ENCODE measurements at places on chromosomes 5 and 9. TPM values are rescaled to one million over a fixed set of nuclear protein-coding genes. Genes with fewer than 3 reads are reported as not detected.

The C9 gene
- total RNA-seq: under 0.01 TPM

The OTP gene
- total RNA-seq: not detected

The BARHL1 gene
- total RNA-seq: not detected

The TAF11L5 gene
- total RNA-seq: not detected

The GPR150 gene
- total RNA-seq: 0.33 TPM

The SRD5A1 gene
- total RNA-seq: 20.6 TPM

The FXN gene
- total RNA-seq: 0.99 TPM

The PDLIM4 gene
- 67.2 TPM for total RNA-seq

The IRX4 gene
- total RNA-seq: not detected

The OLFML2A gene
- 33.7 TPM for total RNA-seq

The PTRH1 gene
- total RNA-seq: 13.1 TPM

The TXNDC8 gene
- not detected for total RNA-seq

The TAF11L11 gene
- not detected for total RNA-seq

The UBE2B gene
- total RNA-seq: 24.4 TPM

The MEF2C gene
- total RNA-seq: 12.2 TPM

- DNase-seq: no peak
Observed at GRCh38 chr9:15048772-15049171, 138.5 kb upstream of the FREM1 start.

- peak; percentile 93 for DNase-seq
Observed at GRCh38 chr9:4301971-4302427, 2.1 kb upstream of the GLIS3 start.

- no peak for DNase-seq
Observed at GRCh38 chr5:176646049-176646706, 1.1 kb upstream of the TSPAN17 start.

- DNase-seq: no peak
Observed at GRCh38 chr9:94286116-94286515, 27.0 kb downstream of the ZNF169 start.

GRCh38 chr5:32346869-32347268, 34.1 kb upstream of the MTMR12 start:
- no peak for DNase-seq

DNA sequence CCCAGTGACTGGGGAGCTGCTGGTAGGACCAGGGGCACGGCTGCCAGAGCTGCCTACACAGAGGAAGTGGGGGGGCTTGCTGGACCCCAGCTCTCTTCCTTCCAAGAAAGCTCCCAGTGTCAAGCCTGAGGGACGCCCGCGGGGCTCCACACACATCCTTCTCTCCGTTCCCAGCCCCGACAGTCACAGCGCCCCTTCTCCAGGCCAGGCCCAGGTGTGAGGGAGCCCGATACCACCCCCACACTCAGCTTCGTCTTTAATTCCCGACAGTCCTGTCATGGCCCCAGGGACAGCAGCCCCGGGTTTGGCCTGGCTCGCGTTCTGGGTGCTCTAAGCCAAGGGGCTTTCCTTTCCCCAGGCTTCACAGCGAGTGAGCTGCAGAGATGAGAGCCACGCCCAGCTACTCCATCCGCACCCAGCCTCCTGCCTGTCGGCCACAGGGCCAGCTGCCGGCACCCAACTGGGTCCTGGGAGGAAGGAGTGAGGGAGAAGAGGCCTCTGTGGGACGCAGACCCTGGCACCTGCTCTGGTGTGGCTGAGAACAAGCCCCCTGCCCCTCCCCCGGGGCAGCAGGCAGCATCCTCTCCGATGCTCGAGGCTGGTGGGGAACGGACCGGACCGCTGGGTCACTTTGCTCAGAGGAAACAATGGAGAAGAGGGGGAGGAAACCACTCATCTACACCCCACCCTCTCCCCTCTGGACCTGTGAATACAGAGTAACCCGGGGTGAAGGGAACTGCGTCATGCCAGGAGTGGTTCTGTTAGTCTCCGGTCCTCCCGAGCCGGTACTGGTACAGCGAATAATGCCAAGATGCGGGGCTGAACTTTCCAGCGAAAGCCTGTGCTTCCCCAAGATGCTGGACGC, 53.9 kb upstream of the PHYKPL start:
- DNase-seq: no peak

DNA sequence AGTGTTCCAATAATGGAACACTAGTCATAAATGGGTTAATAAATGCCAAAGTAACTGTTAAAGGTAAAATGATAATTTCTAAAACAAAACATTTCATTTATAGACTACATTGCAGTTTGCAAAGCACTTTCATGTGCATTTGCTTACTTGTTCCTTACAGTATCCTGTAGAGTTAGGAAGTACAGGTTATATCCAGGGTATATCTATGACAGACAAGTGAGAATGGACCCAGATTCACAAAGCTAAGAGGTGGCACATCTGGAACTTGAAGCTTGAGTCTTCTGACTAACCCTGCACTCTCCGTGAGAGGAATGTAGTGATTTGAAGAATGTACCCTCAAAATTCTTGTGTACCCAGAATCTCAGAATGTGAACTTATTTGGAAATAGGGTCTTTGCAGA, 121.4 kb downstream of the FER start:
- DNase-seq: no peak

GRCh38 chr9:78273761-78274160, 23.2 kb upstream of the PSAT1 start:
- DNase-seq: peak; percentile 41

DNA sequence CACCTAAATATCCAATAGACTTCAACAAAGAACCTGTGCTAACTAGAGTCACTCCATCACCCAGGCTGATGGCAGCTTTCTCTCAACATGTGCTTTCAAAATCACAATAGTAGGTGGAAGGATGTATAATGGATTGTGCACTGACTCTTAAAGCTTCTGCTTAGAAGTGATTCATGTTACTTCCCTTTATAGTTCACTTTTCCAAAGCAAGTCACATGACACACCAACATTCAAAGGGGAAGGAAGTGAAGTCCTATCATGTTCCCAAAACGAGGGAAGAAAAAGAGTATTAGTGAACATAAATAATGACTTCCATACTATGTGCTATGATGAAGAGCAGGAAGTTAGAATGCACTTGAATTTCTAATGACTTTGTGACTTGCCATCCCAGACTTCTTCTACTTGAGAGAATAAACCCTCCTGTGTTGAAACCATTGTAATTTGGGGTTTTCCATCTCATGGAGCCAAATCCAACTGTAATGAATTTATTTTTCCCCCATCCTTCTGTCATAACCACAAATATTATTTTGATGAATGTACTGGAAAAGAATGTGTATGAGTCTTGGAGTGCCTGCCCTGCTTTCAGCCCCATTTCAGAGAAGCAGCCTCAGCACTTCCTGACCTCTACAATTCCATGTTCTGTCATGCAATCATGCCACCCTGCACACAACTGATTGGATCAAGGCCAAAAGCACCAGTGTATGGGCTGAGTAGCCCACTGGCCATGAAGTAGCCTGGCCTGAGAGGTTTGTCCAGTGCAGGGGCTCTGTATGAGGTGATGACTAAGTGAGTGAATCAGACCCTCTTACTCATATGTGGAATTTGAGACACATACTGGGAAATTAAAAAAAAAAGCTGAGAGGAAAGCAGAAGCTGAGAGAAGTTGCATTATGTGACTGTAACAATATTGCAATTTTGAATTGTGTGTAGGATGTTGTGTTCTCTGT, 525.9 kb upstream of the CLINT1 start:
- peak; percentile 97 for DNase-seq

DNA sequence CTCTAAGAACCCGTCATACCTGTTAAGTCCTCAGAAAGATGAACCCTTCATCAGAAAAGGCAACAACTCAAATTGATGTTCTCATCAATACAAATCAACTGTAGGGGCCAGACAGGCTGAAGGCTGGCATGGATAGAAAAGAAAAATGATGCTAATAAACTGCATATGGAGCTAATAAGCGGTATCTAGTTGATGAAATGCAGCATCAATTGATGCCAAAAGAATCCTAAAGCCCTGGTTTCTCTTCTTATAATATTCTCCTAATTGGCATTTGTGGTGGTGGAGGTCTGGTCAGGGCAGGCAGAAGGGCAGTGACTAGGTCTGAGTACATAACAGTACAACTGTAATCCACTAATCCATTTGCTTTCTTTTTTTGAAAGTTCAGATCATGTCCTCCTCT, 322.5 kb downstream of the SPOCK1 start:
- no peak for DNase-seq

- no peak for DNase-seq
Observed at GRCh38 chr5:67748165-67748690, 467.3 kb upstream of the PIK3R1 start.

DNA sequence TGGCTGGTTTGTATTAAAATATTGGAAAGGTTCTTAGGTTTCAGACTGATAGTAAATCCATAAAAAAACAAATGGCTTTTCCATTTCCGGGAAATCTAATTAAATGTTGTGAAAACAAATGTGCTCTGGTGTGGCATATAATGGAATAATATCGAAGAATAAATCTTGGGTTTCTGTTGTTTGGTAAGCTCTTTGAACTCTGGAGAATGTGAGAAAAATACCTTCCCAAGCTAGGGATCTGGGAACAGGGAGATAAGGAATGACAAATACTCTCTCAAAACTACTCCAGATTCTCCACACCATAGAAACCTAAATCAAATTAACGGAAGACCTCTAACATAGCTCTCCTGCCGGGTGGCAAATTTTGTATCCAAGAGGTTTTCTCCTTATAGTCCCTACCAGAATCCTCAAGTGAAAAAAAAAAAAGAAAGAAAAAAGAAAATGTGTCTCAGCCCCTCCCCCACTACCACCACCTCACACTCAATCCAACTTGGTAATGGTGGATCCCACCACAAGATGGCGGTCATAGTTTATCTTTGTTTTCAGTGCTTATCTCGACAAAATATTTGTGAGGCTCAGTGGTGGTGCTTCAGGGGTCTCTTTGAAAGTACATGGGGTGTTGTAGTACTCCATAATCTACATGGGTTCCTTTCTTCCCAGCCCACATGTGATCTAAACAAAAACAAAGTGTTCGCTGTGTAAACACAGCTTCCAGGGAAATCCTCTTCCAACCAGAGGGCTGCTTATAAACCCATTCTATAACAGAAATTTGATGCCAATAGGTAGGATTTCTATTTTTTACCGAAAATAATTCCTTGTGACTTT, 54.5 kb upstream of the FST start:
- DNase-seq: peak; percentile 39

DNA sequence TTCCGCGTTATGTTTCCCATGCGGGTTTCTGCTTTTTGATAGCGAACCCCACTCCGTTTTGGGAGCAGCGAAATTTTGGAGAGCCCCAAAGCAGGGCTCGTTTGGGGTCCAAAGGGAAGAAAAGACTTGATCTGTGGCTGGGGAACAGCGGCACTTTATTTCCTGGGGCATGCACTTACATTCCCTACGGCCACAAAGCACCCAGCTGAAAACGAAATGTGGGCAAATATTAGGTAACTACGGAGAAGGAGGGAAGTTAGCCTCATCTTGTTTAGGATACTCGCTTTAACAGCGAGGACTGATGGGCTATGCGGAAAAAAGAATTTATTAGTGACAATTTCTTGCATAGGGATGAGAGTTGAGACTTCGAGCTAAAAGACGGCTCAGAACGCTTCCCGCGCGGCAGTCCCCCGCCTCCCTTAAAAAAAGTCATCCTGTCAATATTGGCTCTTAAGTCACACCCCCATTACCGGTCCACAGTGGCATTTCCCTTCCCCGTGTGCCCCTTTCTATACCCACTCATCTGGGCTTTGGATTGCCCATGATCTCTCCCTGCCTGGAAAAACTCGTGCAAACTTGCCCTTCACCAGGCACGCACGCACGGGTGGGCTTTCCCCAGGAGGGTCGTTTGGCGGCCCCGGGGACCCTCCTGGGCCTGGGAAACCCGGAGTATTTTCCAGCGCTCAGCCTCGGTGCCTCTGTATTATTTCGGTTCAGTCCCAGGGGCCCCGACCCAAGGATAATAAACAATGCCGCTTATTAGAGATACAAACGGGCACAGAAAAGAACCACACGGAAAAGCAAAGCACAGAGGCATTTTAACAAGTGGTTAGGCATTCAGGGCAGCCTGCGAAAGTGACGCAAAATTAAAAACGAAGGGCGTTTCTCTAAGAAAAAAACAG, 35.8 kb upstream of the NFIB start:
- DNase-seq: peak; percentile 37

- no peak for DNase-seq
Observed at GRCh38 chr9:72038408-72038807, 22.0 kb downstream of the C9orf57 start.

GRCh38 chr5:83922699-83923098, 202.0 kb upstream of the HAPLN1 start:
- DNase-seq: no peak

GRCh38 chr9:97280755-97281330, 26.6 kb upstream of the CCDC180 start:
- DNase-seq: no peak

- DNase-seq: no peak
Observed at GRCh38 chr9:128216781-128217553, 13.8 kb downstream of the DNM1 start.

GRCh38 chr5:128667751-128668150, 129.7 kb upstream of the FBN2 start:
- no peak for DNase-seq

DNA sequence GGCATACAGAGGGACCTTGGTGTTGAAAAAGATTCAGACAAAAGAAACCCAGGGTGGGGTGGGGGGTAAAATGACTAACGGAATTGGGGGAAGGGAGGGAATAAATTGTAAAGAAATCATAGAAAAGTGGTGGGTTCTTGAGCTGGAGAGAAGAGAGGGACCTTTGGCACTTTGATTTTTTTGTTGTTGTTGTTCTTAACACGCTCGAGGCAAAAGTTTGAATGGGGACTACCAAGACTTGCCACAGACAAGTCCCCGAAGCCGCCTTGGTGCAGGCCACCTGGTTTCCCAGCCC, 616 bp downstream of the VCAN start:
- DNase-seq: no peak

GRCh38 chr5:40834391-40834848, 602 bp downstream of the RPL37 start:
- peak; percentile 49 for DNase-seq

GRCh38 chr5:79077680-79078365, 8.3 kb downstream of the BHMT2 start:
- DNase-seq: no peak

GRCh38 chr5:61625681-61626621, 293.9 kb downstream of the ZSWIM6 start:
- DNase-seq: peak; percentile 55

- DNase-seq: no peak
Observed at GRCh38 chr5:181233088-181233800, 10.2 kb downstream of the TRIM41 start.

DNA sequence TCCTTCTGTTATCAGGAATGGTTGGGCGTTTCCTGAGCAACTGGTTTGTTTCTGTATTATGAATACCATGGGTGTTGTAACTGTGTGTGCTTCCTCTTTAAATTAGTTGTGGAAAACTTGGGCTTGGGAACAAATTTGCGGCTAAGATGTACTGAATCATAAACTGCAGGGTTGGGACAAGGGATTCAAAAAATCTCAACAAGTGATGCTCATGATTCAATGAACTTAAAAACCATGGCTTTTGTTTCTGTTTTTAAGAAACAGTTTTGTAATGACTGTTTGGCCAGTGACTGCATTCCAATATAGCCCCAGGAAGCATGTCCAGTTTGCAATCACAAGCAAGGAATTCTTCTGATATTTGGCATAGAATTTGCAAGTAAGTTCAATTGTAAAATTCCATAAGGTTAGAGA, 657.5 kb upstream of the WWC1 start:
- DNase-seq: peak; percentile 81

- DNase-seq: peak; percentile 20
Observed at GRCh38 chr5:107783551-107783950, 112.8 kb upstream of the EFNA5 start.

GRCh38 chr5:178325679-178326373, 93.2 kb upstream of the PHYKPL start:
- DNase-seq: peak; percentile 73

- no peak for DNase-seq
Observed at GRCh38 chr9:98927724-98928123, 16.0 kb upstream of the COL15A1 start.

GRCh38 chr9:129287619-129288305, 109.7 kb upstream of the IER5L start:
- DNase-seq: no peak

All from fibroblast of lung (primary cell).